Stimulated activated CD4-positive, alpha-beta T cell treated with anti-CD3 and anti-CD28 coated beads, Interleukin-4, amount 100 ng/mL, for 1 hour (primary cell): ENCODE measurements at places on chromosomes 16 and 17.

- no peak for DNase-seq
Measured at GRCh38 chr17:39823407-39824054, 40.6 kb downstream of the IKZF3 start.

- no peak for DNase-seq
Measured at GRCh38 chr17:52938623-52939230, 780.2 kb upstream of the CA10 start.

DNA sequence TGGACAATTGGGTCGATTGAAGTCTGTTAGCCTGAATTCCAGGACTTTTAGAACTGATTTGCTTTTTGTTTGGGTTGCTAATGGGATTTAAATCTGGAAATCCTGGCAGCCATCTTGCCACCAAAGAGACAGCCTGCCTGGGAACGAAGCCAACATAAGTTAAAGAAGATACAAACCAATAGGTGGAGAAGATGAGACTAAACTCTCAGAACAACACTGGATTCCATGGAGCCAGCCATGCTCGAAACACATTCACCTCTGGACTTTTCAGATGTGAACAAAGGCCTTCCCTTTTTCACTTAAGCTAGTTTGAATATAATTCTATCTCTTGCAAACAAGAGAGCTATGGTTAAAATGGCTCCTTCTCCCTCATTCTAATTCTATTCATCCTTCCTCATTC is 135.9 kb downstream of the TOX3 start:
- no peak for DNase-seq

DNA sequence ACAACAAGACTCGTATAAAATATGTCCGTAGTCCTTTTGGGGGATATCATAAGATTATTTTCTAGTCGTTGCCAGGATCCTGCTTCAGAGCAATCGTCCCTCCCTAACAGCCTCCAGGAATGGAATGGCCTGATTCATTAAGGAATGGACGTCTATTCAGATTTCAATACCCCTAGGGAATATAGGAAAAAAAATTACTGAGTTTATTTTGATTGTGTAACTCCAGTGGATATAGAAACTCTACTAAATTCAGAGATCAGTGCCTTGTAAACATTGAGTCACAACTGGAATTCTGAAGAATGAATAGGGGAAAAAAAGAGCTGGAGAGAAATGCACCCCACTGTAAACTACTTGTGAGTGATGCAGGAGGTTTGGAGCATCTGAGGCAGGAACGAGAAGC is 1171.5 kb upstream of the GOT2 start:
- DNase-seq = no peak

DNA sequence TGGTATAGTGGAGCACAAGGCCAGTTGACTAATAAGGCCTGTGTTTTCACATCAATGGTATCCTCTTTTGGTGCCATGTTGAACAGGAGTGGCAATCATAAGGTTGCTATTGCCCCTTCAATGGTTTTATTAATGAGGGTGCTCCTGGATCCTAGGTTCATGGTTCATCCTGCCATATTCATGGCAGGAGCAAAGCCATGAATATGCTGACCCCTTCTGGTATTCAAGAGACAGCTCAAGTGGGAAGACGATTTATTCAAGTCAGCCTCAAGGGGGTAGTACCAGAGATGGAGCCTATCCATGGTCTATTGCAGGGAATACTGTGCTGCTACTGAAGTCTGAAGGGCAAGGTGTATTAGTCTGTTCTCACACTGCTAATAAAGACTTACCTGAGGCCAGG is 2.6 kb downstream of the ABCA9 start:
- no peak for DNase-seq
